ENCODE measurements at places on chromosomes 3 and 15.
A peak's percentile ranks its signal among the peaks of the same experiment; 100 is the strongest.

DNA sequence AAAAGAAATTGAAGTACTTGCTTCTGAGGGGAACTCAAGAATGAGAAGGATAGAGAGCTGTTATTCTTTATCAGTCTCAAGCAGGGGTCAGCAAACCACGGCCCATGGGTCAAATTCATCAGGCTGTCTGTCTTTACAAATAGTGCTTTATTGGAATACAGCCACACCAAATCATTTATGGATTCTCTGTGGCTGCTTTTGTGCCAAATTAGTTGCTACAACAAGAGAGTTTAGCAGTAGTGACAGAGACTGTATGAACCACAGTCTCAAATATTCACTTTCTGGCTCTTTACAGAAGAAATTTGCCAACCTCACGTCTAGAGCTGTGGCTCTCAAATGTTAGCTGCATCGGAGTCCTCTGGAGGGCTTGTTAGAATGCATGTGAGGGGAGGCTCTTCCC, 258.0 kb upstream of the RARB start:
- no peak for DNase-seq

GRCh38 chr3:147341727-147342126, 64.6 kb downstream of the ZIC4 start:
- DNase-seq = no peak

DNA sequence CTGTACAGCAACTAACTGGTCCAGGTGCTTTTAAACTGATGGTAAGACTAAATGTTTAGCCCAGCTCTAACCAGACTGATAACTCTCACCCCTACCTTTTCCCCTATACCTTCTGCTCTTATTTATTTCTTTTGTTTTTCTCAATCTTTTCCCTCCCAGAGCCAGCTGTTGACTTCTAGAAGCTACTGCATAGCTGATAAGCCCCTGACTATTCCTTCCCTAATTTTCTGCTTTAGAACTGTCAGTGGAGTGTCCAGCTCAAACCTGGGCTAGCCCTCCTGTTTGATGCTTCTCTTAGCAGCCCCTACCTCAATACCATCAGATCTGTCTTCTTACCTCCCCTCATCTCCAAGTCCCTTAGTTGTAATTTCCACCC, 20.6 kb downstream of the SLC35G2 start:
- DNase-seq = no peak

- DNase-seq = no peak
Observed at GRCh38 chr3:40162616-40163015, 146.9 kb upstream of the EIF1B start.

GRCh38 chr3:195803289-195803908, 8.3 kb downstream of the MUC4 start:
- DNase-seq = no peak

DNA sequence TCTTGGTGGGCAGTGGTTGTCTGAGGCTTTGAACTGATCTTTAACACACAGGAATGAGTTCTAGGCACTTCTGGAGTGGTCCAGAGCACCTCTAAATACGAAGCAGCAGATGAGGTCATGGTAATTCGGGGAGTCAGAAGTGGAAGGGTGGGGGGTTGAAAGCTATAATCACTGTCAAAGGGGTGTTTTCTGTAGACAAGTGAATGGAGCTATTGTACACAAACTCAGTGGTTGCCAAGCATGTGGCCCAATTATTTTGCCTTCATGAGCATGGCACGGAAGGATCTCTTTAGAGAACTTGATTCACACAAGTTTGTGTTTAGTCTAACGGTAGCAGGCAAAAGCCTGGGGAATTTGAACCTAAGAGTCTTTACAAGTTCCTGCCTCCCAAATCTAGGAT, 6.3 kb downstream of the FRMD5 start:
- no peak for DNase-seq

DNA sequence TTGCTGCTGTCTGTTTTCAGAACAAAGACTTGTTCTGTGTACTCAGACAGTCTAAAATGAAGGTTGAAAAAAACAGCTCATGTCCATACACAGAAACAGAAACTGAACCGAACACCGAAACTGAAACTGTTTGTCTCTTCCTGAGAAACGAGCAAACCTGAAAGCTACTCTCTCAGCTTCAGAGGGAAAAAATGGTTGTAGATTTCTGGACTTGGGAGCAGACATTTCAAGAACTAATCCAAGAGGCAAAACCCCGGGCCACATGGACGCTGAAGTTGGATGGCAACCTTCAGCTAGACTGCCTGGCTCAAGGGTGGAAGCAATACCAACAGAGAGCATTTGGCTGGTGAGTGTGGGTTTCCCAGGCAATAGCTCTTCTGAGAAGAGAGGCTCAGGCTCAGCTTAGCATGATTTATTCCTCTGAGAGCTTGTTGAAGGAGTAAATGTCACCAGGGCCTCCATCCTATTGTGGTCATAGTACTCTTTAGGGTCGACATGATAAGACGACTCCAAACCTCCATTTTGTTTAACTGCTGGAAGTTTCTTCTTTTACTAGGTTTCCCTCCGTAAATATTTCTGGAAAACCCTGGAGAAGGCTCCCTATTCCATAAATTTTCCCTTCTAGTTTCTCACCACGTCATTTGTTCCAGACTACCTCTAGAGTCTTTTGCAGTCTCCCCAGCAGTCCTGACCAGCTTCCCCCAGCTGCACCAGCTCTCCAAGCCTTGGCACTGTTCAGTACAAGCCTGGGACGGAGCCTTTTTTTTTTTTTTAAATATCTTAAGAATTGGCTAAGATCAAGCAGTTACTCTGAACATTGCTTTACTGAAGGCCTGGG, at the start of gene RTP4:
Gene RTP4 (plus strand): TSS at position 135 of the 838 bp plus-strand sequence. CDS start 57 bp downstream, at position 192.
- DNase-seq = no peak

- no peak for DNase-seq
Observed at GRCh38 chr3:116280130-116280740, 165.1 kb downstream of the LSAMP start.

DNA sequence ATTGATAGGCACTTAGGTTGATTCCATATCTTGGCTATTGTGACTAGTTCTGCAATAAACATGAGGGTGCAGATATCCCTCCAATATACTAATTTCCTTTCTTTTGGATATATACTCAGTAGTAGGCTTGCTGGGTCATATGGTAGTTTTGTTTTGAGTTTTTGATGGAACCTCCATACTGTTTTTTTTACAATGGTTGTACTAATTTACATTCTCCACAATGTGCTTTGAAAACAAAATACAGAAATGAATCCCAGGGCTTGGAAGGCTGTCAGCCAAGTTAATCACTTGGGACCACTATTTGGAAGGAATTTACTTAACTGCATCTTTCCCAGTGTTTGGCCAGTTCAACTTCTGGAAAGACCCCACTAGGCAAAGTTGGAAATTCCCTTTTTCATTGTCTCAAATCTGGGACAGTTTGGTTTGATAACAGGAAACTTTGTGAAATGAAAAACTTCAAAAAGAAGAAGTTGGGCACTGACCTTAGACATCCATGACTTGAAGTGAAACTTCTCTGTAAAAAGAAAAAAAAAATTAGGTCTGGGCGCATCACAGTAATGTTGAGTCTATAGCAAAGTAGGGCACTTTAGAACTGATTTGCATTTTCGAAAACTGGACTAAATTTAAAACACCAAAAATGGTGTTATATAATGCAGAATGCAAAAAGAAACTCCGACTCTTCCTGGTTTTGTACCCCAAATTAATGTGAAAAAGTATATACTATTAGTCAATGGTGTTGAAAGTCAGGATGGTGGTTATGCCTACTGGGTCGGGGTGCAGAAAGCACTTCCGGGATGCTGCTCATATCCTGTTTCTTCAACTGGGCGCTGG, 6.0 kb downstream of the CTSH start:
- DNase-seq = no peak

DNA sequence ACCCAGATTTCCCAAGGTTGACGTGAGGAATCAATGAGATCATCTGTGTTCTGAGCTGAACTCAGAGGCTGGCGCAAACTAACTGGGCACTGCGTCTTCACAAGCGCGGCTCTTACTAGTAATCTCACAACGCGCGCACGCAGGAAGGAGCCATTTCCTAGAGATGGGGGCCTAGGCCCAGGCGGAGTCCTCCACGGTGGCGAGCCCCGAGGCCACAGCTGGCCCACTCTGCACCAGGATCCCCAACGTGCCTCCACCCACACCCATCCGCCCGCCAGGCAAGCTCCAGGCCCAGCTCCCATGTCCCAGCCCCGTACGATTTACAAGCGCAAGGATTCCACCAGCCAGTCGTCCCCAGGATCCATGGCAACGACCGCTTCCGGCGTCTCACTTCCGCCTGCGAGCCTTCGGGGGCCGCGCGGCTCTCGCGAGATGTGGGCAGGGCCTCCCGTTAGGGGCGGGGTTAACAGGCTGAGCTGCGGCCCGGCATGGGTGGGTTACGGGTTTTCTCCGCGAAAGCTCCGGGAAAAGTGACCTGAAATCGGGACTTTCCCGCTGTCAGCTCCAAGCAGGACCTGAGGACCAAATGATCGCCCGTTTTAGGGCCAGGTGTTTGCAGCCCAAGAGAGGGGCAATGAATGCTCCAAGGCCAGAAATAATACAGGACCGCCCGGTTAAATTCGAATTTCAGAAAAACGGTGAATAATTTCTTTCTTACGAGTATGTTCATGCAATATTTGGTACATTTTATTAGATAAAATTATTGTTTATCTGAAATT, at the start of gene WDR73:
Gene WDR73 (minus strand): TSS at position 374 of the 779 bp plus-strand sequence. CDS start 9 bp downstream, at position 365.
- DNase-seq = peak; percentile 57

GRCh38 chr15:27768732-27769475, 330.2 kb downstream of the OCA2 start:
- DNase-seq = no peak

DNA sequence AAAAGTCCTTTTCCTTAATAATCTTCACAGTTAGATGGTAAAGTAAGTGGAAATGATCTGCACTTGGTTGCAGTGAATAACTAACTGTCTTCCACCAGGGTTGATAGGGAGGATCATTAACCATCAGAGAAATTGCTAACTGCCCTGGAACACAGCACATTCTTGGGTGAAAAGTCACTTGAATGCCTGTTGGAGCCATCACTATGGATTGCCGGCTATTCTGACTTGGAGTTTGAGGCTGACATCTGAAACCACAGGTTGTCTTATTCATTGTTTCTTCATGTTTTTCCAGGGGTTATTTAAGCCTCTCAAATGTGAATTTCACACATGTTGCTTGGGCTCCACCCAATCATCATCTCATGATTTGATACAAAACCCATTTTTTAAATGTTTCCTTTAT, 901.4 kb downstream of the MCTP2 start:
- DNase-seq = no peak

- no peak for DNase-seq
Observed at GRCh38 chr3:132657869-132658747, 1.5 kb downstream of the ACAD11 start.

DNA sequence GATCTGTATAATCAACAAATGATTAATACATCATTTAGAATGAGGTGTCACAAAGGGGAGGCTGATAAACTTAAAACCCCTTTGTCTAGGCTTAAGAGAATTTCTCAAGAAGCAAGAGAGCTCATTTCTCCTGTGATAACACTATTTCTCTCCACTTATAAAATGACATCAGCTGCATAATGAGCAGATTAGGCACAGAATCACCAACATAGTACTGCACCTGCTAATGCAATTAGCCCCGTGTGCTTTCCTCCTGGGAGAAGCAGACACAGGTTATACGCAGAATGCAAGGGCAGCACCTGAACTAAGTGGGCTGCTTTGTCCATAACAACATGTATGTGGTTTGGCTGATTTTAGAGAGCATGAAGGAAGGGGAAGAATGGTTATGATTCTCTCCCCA, 515.3 kb upstream of the CFAP20DC start:
- DNase-seq = no peak

Data from esophagus squamous epithelium (tissue), 5 donors.